ENCODE measurements at places on chromosomes 13 and 19.
A peak's percentile ranks its signal among the peaks of the same experiment; 100 is the strongest.

GRCh38 chr19:49084206-49085019, 838 bp upstream of the SNRNP70 start:
- DNase-seq = no peak

GRCh38 chr19:7507884-7508283, 8.0 kb upstream of the ZNF358 start:
- no peak for DNase-seq

DNA sequence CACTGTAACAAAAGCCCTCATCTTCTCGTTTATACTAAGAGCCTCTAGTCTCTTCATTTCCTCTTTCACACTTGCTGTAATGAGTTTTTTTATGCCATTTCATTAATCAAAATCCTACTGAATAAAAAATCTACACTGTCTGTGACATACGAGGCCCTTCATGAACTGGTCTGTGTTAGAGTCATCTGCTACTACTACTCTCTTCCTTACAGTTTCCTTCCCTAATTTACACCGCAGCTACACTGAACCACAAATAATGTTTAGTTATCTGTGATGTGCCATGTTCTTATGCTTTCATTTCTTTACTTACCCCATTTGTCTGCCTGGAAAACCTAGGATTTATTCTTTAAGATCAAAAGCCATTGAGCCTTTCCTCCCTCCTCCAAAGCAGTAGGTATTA, 16.0 kb downstream of the UFM1 start:
- DNase-seq = no peak

- no peak for DNase-seq
These were observed 62.4 kb downstream of the MPHOSPH8 start for GRCh38 chr13:19695829-19696228.

- no peak for DNase-seq
These were observed 167.6 kb downstream of the B3GLCT start for GRCh38 chr13:31367410-31367809.

GRCh38 chr13:48457578-48458242, 44.8 kb upstream of the LPAR6 start:
- no peak for DNase-seq

DNA sequence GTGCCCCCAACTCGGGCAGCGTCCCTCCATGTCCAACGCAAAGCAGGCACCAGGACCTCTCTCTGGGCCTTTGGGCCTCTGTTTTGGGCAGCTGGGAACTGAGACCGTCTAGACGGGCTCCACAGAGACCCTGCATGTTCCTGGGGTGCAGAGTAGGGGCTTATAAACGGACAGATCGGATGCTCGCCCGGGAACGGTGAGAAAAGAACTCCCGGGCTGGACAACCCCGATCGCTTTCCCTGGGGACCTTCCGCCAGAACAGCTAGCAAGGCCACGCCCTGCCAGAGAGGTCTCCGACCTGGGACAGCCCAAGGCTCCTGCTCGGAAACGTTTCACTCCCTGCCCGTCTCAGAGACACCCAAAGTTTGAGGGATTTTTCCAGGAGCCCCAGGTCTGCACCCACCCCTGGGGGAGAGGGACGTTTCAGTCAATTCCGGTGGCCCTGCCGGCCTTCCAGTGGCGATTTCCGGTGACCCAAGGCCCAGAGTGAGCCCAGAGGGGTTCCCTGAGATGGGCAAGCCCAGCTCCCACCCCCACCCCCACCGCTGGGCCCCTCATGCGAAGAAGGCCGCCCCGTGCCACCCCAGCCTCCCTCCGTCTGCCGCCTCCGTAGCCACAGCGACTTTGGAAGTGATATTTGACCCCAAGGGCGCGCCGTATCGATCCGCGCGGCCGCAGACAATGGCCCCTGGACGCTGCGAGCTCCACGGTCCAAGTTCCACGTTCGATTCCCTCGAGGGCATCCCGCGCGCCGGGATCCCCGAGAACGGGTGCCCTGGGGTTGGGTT, 1.7 kb downstream of the NR2F6 start:
- DNase-seq = no peak

GRCh38 chr13:79373916-79374315, 32.1 kb downstream of the RBM26 start:
- DNase-seq = no peak

- DNase-seq = no peak
These were observed 222.4 kb upstream of the IRS2 start for GRCh38 chr13:110008816-110009215.

DNA sequence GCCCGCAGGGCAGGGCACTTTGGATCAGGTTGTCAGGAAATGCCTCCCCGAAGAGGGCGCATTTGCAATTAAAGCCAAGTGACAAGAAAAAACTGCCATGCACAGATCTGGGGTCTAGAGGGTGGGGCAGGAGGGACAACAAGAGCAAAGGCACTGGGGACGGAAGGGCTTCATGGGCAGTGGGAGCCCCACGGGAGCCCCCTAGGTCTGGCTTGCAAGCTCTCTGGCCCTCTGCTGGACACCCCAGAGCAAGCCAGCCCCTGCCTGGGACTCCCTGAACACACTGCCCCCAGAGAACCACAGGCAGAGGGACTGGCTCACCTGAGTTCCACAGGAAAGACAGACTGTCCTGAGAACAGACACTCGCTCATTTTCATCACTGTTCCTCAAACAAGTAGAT, 30.2 kb upstream of the C19orf12 start:
- no peak for DNase-seq

GRCh38 chr13:23510979-23511735, 59.1 kb upstream of the TNFRSF19 start:
- DNase-seq = no peak

GRCh38 chr13:109415057-109415456, 371.3 kb downstream of the IRS2 start:
- no peak for DNase-seq

- peak; percentile 53 for DNase-seq
These were observed 687 bp downstream of the ILF3 start for GRCh38 chr19:10654610-10655456.

DNA sequence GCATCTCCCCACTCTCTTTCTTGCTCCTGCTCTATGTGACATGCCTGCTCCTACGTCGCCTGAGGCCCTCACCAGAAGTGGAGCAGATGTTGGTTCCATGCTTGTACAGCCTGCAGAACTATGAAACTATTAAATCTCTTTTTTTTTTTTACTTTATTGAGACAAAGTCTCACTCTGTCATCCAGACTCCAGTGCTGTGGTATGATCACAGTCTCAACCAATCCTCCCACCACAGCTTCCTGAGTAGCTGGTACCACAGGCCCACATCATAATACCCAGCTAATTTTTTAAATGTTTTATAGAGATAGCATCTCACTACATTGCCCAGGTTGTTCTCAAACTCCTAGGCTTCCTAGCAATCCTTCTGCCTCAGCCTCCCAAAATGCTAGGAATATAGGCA, 1067.7 kb downstream of the PCDH9 start:
- no peak for DNase-seq

GRCh38 chr19:15337202-15337601, 4.9 kb upstream of the BRD4 start:
- DNase-seq = no peak

DNA sequence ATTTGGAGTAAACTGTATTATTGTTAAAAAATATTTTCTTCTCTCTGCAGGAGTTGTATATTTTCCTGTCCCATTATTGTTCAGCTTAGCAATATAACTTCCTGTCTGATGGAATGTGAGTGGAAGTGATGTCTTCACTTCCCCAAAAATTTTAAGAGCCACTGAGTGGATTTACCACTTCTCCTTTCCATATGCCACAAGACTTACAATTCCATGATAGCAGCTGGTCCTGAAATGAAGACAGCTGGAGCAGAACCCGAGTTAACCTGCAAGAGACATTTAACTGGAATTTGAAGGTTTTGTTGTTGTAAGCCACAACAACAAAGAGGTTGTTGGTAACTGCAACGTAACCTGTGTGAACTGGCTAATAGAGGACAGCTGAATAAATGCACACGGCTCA, 23.4 kb upstream of the TBC1D4 start:
- DNase-seq = no peak

- DNase-seq = no peak
These were observed 943.0 kb upstream of the PCDH9 start for GRCh38 chr13:68173111-68173510.

DNA sequence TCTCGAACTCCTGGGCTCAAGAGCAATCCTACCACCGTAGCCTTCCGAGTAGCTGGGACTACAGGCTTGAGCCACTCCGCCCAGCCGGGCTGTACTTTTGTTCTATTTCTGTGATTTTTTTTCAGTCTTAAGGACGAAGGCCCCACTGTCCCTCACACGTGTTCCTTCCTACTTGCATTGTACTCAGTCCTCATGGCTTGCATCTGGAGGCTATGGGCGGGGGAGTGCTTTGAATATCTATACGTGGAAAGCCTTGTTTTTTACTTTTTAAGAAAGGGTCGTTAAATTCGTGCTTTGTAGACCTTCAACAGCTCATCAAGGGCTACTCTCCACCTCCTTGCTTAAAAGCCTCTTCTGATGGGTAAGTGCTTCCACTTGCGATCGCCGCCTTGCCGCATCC, 36.8 kb downstream of the NLRP12 start:
- no peak for DNase-seq

DNA sequence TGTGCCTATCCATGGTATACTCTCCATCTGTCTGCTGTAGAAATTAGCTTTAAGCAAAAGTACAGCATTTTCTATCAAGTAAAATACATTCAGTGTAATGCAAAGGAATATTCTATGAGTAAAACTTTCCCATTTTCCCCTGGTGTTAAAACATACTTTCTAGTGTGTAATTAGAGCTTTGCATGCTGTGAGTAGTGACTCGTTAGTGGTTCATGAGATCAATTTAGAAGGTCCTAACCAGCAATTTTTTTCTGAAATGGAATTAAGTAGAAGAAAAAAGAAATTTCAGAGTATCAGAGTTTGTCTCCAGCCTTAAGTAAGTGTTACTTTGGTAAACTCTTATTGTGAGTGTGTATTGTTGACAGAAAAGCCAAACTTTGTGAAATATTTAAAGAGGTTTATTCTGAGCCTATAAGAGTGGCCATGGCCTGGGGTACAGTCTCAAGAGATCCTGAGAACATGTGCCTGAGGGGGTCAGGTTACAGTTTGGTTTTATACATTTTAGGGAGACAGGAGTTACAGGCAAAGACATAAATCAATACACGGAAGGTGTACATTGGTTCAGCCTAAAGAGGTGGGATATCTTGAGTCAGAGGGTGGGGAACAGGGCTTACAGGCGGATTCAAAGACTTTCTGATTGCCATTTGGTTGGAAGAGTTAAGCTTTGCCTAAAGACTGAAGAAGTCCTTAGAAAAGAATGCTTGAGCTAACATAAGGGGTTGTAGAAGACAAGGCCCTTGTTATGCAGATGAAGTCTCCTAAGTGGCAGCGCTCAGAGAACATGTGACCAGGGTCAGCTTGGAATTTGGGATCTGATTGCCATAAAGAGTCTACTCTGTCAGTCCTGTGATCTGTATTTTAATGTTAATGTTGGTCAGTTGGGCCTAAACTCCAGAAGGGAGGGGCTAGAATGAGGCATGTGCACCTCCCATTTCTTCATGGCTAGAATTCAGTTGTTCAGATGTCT, 25.5 kb downstream of the FAM187B start:
- DNase-seq = no peak

Data from stimulated activated CD4-positive, alpha-beta T cell treated with anti-CD3 and anti-CD28 coated beads, TNF-alpha, amount 100 ng/mL, for 48 hours (primary cell).